NCI-H187 (cell line): ENCODE measurements at places on chromosomes 5 and 9.

- no peak for DNase-seq
Measured at GRCh38 chr9:108245901-108246300, 609.9 kb downstream of the ACTL7B start.

DNA sequence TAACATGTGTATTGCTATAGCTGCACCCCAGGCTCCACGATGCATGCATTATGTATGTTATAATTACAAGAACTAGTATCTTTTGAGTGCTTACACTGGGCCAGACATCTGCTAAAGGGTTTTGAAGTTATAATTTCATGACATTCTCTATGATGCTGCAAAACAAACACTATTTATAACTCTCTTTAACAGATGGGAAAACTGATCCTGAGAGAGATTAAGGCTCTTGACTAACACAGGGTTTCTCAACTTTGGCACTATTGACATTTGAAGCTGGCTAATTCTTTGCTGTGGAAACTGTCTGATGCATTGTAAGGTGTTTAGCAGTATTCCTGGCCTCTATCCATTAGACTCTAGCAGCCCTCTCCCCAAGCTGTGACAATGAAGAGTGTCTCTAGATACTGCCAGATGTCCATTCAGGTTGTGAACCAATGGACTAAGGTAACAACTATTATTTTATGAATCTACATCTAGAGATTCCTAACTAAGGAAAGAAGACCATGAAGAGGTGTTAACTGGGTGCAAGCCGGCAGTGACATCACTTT is 258.6 kb downstream of the ASTN2 start:
- DNase-seq: no peak

DNA sequence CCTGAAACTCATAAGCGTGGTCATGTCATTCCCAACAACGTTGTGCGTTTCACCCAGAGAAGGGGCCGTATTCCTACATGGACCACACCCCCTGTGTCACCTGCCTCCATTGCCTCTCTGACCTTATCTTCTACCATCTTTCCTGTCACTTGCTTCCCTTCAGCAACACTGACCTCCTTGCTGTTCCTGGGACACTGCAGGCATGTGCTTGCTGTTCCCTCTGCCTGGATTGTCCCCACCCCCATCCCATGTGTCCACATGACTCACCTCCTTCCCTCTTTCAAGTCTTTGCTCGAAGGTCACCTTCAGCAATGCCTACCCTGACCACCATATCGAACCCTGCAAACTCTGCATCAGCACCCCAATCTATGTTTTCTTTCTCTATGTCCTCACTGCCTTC is 133.2 kb upstream of the ZNF618 start:
- no peak for DNase-seq

DNA sequence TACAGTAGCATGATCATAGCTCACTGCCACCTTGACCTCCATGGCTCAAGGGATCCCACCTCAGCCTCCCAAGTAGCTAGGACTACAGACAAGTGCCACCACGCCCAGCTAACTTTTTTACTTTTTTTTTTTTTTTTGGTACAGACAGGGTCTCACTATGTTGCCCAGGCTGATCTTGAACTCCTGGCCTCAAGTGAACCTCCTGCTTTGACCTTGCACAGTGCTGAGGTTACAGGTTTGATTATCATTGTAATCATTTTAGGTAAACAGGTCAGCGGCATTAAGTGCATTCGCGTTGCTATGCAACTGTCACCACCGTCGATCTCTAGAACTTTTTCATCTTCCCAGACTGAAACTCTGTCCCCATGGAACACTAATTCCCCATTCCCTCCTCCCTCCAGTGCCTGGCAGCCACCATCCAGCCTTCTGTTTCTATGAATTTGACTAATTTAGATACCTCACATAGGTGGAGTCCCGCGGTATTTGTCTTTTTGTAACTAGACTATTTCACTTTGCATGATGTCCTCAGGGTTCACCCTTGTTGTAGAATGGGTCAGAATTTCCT is 5.8 kb upstream of the CARD19 start:
- no peak for DNase-seq

- DNase-seq: no peak
Measured at GRCh38 chr5:175671013-175671412, 13.1 kb downstream of the HRH2 start.

DNA sequence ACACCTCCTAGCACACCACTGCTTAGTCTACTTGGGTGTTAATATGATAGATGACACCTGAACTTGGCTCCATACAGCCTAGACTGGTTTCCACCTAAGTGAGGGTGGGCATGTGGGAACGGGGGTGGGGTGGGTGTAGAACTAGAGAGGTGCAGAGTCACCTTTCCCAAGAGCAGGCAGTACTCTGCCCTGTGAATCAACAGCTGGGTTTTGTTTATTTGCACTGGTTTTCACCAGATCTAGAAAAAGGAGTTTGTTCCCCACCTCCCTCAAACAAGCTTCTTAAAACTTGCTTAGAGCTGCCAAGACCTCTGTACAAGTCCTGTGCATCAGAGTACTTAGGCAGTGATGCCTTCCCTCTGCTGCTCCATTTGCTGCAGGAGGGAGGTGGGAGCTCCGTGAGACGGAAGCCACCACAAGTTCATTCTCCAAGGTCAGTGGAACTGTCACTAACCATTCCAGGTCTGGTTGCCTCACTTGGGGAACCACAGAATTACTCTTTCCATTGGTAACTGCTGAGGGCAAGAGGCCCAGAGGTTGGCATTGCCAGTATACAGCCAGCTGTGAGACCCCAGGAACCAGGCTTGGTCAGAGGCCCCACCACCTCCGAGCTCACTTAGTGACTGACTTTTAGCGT is 163.5 kb downstream of the NR3C1 start:
- no peak for DNase-seq

GRCh38 chr5:143717400-143717799 is 94.6 kb upstream of the HMHB1 start:
- no peak for DNase-seq

DNA sequence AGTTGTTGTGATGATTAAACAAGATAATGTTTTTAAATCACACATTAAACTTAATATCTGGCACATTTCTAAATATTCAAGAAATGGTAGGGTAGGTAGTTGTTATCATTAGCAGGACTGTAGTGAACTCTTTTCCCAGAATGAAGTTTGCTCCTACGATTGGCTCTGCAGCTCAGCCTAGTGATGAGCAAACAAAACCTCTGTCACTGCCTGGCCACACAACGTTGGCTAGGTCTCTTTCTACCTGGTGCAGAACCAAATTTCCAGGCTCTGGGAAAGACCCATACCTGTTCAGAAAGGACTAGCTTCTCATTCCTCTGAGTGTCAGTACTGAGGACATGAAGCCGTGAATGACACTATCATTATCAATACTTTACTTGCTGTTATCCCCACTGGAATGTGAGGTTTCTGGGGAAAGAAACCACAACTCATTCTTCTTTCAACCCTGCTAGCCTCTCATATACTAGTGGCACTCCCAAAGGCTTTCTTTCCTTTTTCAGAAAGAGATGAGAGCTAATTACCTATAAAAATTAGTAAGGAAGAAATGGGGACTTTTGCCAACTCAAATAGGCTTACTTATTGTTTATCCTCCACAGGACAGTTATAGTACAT is 219.3 kb upstream of the TRIM32 start:
- no peak for DNase-seq
